ENCODE measurements at places on chromosomes 5 and 9. TPM values are rescaled to one million over a fixed set of nuclear protein-coding genes. Genes with fewer than 3 reads are reported as not detected.

- H3K27me3 ChIP-seq = no peaks in the 10 kb centered on the region
- no peak for DNase-seq
- no peak overlapping the region for H3K4me3 ChIP-seq
- no peaks in the 10 kb centered on the region for H3K4me1 ChIP-seq
- no peaks in the 10 kb centered on the region for H3K36me3 ChIP-seq
- peak overlapping the region; percentile 50 for H3K27ac ChIP-seq
Measured at GRCh38 chr9:134662143-134662876, 20.7 kb downstream of the COL5A1 start.

- no peaks in the 10 kb centered on the region for H3K36me3 ChIP-seq
- no peak overlapping the region for H3K4me3 ChIP-seq
- no peaks in the 10 kb centered on the region for H3K27me3 ChIP-seq
- no peak overlapping the region for H3K27ac ChIP-seq
Measured at GRCh38 chr9:8904771-8905515, 1105.4 kb upstream of the DMAC1 start.

DNA sequence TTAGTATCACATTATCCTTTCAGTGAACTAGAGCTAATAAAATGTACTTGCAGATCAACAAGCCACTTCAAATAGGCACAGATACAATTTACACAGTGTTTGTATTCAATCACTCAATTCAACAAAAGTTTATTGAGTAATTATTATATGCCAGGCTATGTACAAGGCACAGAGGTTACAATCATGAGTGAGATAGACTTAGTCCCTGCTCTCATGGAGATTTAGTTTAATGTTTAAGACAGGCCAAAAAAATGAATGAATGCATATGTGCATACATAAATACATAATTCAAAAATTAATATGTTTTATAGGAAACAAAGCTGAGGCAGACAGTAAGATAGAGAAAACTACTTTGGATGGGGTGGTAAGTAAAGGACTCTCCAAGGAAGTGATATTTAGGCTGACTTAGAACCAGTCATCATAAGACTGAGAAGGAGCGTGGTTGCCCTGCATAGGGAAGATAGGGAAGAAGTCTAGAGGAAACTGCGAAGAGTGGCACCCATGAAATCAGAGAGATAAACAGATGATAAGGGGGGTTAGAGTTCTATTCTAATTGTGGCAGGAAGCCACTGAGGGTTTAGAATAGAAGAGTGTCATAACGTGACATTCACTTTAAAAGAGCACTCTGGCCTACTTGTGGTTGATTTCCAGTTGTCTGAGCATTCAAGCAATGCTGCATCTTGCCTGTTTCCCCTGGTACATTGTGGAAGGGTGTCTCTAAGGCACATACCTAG is 49.7 kb upstream of the GRAMD2B start:
- H3K27me3 ChIP-seq = no peaks in the 10 kb centered on the region
- peak overlapping the region; percentile 67 for H3K4me3 ChIP-seq
- peaks cover 1% of the 10 kb centered on the region for H3K36me3 ChIP-seq
- DNase-seq = no peak

SLC6A3 gene
- total RNA-seq = not detected

ENHO gene
- 9.6 TPM for total RNA-seq
